ENCODE measurements at places on chromosomes 3 and 15.

- no peak for DNase-seq
These were observed 175.8 kb upstream of the ZBTB20 start for GRCh38 chr3:115322901-115323300.

DNA sequence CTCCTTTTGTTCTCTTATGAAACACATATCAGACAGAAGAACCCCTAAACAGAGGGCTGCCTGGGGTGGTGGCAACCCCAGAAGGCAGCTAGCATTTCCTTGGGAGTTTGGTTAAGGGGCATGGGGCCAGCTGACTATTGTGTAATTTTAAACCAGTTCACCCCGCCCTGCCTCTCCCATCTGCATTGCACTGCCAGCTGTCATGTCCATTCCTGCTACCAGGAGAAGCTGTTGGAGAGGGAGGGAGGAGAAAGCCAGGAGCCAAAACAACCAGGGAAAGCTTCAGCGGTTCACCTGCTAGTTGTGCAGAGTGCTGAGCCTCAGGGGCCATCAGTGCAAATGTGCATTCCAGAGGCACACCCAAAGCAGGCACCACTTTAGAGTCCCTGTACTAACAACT is 47.6 kb upstream of the ATP1B3 start:
- DNase-seq = no peak

DNA sequence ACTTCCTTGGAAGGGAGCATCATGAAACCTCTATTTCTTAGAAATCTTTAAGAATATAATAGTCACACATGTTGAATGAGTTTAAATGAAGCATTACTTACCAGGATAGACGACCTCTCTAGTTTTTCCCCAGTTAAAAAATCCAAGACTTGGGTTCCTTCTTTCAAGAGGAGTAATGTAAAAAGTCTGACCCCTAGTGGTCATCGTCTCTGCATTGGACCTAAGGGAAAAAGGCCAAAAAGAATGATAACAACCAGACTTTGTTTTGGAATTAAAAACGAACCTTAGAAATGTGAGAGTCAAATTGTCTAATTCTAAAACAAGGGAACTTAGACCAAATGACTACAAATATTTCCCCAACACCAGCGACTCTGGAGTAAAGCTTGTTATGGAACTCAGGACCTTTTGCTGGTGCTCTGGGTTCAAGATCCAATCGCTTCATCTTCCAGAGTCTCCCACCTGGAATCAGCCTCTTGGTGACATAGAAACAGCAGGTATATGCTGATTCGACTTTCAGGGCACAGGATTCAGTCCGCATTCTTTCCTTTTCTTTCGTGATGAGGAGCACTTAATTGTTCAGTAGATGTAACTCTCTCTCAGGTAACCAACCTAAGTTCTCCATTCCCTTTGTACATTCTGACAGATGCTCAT is 214.8 kb upstream of the TPRG1 start:
- DNase-seq = no peak

DNA sequence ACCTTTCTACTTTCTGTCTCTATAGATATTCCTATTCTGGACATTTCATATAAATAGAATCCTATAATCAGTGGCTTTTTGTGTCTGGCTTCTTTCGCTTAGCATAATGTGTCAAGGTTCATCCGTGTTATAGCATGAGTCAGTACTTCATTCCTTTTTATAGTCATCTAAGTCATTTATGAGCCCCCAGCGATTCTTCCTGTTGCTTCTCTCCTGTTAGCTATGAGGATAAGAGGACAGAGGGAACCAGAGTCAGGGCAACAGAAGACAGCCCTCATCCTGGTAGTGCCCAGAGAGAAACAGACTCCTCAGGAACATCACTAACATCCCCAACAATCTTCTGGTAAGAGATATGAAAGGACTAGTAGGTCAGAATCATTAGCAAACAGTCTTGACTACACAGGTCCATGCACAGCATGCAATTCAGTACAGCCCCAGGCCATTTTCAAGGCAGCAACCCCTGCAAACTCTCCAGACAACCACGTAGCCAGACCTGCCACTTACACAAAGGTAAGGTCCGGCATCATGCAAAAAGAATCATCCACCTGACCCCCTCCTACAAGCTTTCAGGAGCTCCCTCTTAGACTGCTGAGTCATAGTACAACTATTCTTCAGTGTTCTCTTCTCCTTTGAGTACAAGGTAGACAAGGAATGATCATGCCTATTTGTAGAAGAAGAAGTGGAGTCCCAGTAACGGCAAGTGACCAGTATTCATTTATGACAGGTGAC is 91.5 kb downstream of the MYLK start:
- DNase-seq = no peak

DNA sequence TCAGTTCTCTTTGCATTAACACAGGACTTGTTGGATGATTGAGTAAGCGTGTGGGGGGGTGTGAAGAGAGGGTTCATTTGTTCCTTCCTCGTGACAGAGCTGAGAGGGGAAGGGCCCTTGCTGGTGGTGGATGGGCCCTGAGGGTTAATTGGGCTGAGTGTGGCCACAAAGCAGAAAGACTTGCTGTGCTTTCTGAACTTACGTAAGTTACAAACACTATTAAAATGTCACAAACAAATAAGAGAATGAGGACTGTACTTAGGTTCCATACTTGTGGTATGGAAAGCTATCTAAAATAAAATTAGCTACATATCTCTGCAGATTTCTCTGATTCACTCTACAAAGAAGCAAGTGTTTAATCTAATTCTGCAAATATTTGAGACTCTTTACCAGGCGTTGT is 231.3 kb downstream of the LPP start:
- DNase-seq = no peak

- no peak for DNase-seq
These were observed 367.1 kb downstream of the EPHA3 start for GRCh38 chr3:89474333-89475130.

- DNase-seq = peak; percentile 5
These were observed 495 bp downstream of the CDC25A start for GRCh38 chr3:48187579-48188265.

DNA sequence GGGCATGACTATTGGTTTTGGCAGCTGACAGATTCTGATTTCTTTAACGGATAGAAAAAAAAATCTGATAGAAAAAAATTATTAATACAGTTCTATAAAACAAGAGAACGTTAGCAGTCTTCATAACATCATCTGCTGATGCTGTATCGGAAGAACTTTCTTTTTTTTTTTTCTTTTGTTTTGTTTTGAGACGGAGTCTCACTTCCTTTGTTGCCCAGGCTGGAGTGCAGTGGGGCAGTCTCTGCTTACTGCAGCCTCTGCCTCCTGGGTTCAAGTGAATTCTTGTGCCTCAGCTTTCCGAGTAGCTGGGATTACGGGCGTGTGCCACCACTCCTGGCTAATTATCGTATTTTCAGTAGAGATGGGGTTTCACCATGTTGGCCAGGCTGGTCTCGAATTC is 271.2 kb upstream of the DPPA4 start:
- DNase-seq = no peak

DNA sequence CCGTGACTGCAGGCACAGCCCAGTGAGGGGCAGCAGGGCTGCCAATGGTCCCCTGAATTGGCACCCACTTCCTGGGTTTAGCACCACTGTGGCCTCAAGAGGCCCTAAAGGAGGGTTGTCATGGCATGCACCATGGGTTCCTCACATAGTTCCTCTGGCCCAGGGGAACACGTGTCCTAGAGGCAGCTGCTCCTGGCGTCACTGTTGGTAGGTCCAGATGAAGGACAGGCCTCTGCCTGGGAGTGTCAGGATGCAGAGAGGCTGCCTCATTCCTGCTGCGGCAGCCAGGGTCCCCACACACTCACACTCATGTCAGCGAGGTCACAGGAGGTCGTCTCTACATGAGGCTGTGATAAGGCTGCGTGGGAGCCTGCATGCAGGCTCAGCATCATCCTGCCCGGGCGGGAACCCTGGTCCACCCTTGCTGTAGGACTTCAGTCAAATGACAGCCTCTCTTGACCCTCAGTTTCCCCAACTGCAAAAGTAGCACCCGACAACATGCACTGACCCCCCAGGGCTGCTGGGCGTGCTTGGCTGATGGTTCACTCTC is 26.1 kb upstream of the SFMBT1 start:
- DNase-seq = no peak

GRCh38 chr15:72312605-72313447 is 7.1 kb downstream of the CELF6 start:
- peak; percentile 35 for DNase-seq

DNA sequence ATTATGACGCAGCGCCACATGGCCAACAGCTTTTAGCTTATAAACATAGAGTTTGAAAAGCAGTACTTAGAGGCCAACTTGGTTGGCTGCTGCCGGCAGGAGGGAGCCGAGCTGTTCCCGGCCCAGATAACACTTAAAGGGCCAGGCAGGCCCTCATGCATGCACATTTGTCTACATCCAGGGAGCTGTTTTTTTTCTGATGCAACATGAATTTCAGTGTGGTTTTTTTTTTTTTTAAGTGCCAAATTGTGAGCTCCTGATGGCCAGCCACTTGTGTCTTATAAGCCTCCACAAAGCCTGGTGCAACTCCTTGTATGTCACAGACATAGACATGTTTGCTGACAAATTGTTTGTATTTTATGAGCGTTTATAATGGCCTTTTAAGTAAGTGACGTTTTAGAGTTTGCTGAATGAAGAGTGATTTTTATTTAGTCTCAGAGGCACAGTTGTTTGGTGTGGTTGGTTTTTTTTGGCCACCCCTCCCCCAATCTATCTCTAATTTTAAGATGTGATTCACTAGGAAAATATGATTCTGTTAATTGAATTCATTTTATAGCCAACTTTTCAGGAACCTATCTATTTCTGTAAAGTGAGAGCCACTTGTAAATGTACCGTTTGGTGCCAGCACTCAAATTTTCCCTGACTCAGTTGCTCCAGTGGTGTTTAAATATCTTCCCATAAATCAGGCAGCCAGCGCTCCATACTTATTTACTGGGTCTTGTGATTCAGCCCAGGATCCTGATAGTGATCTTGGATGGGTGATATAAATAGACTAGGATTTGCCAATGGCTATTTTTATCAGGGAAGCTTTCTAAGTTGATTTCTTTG is 134.3 kb downstream of the VGLL4 start:
- DNase-seq = no peak

GRCh38 chr15:52031556-52031955 is 12.5 kb downstream of the MAPK6 start:
- DNase-seq = no peak

GRCh38 chr15:32669896-32670611 is 28.5 kb downstream of the SCG5 start:
- DNase-seq = no peak

DNA sequence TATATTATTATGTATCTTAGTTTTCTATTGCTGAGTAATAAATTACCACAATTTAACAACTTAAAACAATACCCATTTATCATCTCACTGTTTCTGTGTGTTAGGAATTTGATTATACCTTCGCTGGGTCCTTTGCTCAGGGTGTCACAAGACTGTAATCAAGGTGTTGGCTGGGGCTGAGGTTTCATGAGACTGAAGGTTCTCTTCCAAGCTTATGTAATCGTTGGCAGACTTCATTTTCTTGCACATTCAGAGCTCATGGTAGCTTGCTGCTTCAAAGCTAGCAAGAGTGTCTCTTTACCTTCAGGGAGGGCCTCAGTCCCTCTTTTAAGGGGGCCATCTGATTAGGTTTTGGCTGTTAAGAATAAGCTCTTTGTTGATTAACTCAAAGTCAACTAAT is 293.1 kb downstream of the POLQ start:
- DNase-seq = no peak

DNA sequence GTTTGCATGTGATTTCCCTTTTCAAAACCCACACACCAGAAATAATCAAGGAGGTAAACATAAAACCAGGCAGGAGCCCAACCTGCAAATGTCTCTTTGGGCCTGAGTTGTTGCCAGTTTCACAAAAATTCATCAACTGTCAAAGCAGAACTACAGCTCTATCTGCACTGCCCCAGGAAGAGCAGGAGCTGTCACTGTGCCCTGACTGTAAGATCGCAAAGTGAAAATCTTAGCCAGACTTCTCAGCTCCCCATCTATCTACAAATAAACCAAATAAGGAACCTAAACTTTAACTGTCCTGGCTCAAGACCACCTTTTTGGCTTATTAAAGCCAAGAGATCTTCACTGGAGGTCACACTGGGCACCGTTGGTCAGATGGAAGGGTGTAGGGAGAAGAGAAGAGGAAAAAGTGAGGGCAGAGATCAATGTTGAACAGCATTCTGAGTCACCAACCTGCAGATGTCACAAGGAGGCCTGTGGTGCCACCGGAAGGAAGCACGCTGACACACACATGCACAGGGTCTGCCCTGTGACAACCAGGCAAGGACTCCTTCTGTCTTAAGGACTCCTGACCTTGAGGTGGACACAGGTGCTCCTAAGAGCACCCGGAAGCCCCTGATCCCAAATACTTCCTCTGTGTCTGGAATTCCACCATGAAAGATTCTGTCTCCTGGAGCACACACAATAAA is 58.7 kb downstream of the RPN1 start:
- DNase-seq = no peak

DNA sequence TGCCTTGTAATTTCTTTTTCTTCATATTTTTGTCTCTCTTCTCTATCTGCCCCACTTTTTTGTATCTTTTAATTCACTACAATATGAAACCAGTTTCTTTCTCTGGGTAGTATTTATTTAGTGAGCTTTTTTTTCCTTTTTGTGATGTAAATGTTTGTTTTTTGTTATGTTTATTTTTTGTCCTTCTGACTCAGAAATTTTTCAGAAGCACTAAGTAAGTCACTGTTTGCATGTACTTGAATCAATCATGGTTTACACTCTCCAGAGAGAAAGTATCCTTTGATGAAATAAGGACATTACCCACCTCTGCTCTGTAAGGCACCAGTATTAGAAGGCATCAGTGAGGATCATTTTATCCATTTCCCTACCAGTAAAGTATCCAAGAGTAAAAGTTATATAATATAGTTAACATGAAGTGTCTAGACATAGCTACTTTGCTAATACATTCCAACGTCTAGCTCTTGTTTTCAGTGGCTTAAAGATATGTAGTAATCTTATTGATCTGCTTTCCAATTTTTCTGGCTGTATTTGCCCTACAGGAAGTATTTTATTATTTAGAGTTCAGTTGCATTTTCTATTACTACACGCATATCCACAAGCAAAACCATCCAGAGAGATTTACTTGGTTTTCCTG is 25.4 kb downstream of the FILIP1L start:
- DNase-seq = no peak

DNA sequence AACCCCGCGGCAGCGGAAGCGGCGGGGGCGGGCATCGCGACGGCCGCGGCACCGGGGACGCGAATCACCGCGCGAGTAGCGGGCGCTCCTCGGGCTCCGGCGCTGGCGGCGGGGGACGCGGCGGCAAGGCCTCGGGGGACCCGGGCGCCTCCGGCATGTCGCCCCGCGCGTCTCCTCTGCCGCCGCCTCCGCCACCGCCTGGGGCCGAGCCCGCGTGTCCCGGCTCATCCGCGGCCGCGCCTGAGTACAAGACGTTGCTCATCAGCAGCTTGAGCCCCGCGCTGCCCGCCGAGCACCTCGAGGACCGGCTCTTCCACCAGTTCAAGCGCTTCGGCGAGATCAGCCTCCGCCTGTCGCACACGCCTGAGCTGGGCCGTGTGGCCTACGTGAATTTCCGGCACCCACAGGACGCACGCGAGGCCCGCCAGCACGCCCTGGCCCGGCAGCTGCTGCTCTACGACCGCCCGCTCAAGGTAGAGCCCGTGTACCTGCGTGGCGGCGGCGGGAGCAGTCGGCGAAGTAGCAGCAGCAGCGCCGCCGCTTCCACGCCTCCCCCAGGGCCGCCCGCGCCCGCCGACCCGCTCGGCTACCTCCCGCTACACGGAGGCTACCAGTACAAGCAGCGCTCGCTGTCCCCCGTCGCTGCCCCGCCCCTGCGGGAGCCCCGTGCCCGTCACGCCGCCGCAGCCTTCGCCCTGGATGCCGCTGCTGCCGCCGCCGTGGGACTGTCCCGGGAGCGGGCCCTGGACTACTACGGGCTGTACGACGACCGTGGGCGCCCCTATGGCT is 675 bp downstream of the RBM15B start:
- peak; percentile 35 for DNase-seq

GRCh38 chr15:59276225-59277178 is 69.9 kb downstream of the LDHAL6B start:
- no peak for DNase-seq

GRCh38 chr3:172309059-172309458 is 139.2 kb downstream of the GHSR start:
- DNase-seq = no peak
